ENCODE measurements at places on chromosomes 3 and 15. TPM values are rescaled to one million over a fixed set of nuclear protein-coding genes. Genes with fewer than 3 reads are reported as not detected.

GRCh38 chr3:3516384-3516783, 282.8 kb upstream of the LRRN1 start:
- DNase-seq: no peak

DNA sequence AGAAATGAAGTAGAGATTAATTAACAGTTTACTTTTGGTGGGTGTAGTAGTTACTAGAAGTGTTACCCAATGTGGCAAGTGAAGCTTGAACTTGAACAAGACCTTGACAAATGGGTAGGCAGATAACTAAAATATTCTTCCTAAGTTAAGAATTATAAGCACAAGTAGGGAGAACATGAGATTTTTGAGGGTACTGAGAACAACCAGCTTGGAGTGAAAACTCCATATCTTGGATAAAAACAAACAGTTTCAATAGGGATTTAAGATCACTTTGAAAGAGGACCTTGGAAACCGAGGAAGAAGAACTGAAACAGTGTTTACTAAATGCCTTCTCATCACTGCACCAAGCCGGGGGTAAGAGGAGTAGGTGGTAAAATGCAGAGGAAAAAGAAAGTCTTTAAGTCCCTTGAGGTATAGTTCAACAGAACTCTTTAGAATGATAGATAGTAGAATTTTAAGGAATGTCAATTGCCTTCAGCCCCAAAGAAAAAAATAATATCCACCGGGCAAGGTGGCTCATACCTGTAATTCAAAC, 496.7 kb downstream of the NAALADL2 start:
- DNase-seq: no peak

DNA sequence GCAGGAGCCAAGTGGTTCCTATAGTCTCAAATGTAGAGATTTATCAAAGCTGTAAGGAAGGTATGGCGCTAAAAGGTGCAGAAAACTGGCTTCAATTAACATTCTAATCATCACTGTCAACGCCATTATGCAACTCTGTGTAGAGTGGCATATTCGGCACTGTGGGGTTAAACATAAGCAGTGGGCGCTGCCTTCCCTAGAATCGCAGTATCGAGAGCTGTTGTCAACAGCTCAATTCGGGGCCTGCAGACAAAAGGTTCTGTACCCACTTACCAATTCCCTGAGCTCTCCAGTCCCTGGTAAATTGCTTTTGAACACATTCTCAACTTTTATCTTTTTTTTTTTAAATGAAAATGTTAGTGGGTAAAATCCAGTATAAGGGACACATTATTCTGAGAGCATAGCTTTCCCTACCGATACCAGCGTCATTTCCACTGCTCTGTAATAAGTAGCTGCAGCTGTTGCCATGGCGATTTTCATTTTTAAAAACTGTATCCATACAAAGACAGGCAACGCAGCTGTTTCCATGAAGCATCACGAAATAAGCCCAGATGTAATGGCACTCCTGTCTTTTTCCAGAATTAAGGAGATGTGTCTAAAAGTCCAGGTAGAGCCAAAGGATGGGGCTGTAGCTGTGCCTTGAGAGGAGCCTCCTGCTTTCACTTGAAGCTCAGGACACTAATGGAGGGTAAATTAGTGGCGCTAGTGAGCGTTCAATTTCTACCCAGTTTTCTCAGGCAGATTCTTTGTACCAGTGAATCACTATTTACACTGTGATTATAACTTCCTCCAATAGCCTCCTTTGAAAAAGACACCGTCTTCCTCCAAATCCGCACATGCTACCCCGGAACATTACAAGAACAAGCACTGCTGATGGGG, 250.3 kb downstream of the SLC9A9 start:
- no peak for DNase-seq

DNA sequence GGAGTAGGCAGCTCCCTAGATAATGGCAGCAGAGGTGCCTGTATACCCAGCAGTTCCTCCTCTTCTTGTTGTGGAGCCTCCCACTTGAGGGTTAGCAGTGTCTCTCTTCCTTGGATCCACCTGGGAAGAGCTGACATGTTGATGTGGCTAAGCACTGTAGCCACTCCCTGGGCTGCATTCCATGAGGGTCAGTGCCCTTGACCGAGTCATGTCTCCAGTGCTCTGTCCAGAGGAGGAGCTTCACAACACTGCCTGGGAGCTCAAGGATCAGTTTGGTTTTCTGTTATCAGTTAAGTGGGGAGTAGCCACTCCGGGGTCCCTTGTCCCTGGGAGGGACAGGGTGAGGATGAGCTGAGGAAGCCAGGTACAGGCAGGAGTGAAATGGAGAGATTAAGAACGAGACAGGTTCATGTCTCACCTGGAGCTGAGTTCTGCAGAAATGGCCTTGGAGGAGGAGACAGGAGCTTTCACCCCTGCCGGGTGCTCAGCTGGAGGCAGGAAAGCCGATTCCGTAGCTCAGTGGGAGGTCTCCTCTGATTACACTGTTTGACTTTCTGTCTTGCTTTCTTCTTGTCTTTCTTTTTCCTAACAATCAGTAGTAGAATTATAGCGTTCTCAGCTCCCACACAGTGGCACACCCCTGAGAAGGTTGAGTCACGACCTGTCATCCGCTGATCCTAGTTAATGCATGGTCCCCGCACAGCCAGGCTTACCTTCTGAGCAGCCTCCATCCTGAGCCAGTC, 57.9 kb upstream of the SEC22A start:
- no peak for DNase-seq

- no peak for DNase-seq
Measured at GRCh38 chr15:28983432-28984311, 97.9 kb downstream of the APBA2 start.

DNA sequence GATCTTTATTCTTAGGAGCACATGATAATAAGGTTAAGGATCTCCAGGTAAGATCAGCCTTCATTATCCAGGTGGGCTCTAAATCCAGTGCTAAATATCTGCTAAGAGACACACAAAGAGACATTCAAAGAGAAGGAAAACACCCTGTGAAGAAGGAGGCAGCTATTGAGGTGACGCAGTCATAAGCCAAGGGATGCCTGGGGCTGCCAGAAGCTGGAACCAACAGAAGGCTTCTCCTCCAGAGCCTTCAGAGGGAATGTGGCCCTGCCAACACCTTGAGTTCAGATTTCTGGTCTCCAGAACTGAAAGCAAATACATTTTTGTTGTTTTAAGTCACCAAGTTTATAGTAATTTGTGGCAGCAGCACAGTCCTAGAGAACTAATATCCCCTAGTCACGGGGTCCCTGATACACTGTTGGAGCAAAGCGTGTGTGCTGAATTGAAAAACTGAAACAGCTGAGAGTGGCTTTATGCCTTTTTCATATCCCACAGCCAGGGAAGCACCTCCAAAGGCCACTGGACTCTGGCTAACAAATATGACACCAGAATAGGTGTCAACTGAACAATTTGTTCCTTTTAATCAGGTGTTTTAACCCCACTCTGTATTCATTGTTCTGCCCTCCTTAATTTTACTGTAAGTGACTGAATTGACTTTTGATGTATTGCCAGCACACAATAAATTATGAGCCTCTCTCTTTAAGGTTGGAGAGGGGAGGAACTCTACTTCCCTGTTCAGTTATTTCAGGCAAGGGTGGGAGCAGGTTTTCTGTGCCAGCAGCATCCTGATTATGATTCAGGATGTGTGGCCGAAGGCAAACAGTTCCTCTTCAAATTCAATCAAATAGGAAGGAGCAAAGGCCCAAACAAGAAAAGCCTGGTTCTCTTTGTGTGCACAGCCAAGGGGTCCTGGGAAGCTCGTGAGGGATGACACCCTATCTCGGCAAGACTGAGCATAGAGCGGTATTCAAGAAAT, 151.8 kb upstream of the HES1 start:
- no peak for DNase-seq

- DNase-seq: no peak
Measured at GRCh38 chr3:169522595-169523529, 140.7 kb downstream of the MECOM start.

Gene OR5K2
- 0.39 TPM for polyA plus RNA-seq

Gene HRH1
- polyA plus RNA-seq: 11.6 TPM
